Endothelial cell (in vitro differentiated cells): ENCODE measurements at places on chromosomes 11 and 22.

GRCh38 chr11:70742553-70743291 lies 344.4 kb downstream of the CTTN start:
- peak; percentile 26 for DNase-seq

DNA sequence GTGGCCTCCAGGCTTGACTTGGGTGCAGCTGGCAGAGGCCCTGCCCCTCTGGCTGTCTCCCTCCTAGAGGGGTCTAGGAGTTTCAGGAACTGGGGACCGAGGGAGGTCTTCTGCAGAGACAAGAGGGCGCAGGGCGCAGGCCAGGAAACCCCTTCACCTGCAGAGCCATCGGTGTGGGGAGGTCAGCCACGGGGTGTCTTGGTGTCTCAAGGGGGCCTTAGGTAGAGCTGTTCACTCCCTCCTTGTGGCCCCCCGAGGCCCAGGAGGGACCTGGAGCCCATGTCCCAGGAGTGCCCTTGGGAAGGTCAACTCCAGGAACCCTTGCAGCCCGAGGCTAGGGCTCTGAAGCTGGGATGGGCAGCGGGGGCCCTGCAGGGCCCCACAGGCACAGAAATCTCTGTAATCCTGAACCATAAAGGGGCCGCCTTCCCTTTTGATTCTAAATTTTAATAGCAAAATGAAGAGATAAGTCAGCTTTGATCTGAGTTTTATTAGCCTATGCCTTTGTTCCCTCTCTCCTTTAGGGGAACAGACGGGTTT lies 31.4 kb upstream of the TH start:
- no peak for DNase-seq

DNA sequence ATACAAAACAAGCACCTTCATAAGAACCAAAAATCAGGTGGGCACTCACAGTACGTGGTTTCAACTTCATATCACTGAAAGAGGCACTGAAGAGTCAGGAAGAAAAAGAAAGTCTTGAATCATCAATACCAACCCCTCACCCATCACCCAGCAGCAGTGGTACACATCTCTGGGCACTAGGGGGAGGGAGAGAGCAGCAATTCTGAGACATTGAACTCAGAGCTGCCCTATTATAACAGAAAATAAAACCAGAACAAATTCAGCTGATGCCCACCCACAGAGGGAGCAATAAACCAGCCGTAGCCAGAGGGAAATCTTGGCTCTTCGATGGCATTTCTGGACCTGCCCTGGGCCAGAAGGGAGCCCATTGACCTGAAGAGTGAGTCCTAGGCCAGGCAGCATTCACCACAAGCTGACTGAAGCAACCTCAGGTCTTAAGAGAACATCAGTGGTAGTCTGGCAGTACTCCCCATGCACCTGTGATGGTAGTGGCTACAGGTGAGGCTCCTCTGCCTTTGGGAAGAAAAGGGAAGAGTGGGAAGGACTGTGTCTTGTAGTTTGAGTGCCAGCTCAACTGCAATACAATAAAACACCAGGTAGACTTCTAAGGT lies 42.2 kb upstream of the FAM181B start:
- peak; percentile 71 for DNase-seq

DNA sequence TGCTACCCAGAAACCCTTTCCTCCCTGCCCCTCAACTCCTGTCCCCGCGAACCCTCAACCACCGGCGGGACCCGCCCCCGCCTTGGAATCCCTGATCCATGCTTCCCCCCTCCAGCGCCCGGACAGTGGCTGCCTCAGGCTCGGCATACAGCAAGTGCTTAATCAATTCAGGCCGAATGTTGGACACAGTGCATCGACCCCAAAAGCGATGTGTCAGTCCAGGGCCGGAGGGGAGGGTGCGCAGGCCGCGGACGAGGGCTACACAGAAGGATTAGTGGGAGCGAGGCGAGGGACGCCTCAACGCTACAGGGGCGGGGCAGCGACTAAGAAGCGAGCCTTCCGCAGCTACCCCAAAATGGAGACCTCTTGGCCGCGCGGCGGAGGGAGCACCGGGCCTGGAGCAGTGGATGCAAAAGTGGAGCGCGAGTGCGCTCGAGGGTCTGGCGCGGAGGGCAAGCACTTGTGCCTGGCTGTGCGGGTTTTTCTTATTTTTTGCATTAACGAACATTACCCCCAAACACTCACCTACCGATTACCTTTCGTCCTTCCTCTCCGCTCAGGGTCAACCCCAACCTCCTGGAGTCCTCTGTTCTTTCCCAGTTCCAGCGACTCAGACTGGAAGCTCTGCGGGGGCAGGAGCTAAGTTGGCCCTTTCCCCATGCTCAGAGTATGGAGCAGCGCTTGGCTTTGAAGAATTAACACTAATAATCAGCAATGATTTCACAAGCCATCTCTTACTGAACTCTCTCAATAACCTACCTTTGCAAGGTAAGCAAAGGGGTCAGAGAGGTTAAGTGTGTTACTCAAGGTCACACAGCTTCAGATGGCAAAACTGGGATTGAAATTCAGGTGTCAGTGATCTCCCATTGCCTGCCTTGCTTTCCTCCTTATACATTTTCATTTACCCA lies 30.0 kb upstream of the WNT11 start:
- no peak for DNase-seq

- no peak for DNase-seq
Measured at GRCh38 chr11:86955111-86955360, 159 bp downstream of the FZD4 start.

GRCh38 chr11:131841028-131841427 lies 470.6 kb downstream of the NTM start:
- DNase-seq, result no peak

GRCh38 chr11:92830377-92831155 lies 138.9 kb upstream of the MTNR1B start:
- no peak for DNase-seq

- no peak for DNase-seq
Measured at GRCh38 chr11:108160970-108161566, 39.7 kb downstream of the ACAT1 start.

DNA sequence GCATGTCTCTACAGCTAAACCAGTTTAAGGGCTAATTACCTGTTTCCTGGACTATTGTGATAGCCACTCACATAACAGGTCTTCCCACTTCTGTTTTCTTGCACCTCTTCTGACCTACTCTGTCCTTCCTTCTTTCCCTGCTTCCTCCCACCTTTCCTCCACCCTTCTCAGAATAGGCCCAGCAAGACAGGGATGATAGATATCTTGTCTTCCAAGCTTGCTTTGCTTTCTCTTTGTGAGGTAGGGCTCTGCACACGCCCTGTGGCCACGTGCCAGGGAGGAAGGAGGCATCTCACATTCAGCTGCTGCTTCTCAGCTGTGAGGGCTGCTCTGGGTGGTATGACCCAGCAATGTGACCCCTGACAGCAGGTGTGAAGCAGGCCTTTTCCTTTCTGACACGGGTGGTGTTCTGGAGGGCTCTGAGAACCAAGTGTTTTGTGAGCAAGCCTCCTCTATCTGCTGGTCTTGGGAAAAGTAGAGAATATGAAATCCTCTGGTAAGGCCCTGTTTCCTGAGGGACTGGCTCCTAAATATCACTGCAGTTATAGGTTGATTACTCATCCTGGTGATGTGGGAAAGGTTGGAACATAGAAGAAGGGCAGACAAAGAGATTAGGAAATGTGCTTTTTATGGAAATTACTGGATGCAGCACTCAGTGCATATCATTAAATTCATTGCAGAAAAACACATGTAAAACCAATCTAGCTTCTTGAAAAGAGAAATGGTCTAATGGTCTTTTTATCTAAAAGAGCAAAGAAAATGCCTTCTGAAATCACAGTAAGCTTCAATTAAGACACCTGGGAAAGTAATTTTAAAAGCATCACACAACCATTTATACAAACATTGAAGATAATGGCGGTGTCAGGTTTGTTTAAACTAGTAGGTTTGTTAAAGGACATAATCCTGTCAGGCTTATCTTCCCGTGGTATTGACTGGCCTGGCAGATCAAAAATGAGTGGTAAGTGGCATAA lies 8.5 kb downstream of the AMOTL1 start:
- DNase-seq, result no peak

DNA sequence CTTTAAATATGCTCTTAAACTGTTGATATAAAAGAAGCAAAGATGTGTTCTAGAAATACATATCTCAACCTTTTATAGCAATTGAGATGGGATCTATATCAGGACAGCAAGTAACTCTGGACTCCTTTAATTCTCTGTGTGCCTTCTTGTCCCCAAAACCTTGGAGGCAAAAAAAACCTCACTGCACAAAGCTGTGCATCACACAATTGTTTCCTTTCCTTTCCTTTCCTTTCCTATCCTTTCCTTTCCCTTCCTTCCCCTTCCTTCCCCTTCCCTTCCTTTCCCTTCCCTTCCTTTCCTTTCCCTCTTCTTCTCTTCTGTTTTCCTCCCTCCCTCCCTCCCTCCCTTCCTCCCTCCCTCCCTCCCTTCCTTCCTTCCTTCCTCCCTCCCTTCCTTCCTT lies 9.5 kb upstream of the TTC12 start:
- DNase-seq, result no peak

DNA sequence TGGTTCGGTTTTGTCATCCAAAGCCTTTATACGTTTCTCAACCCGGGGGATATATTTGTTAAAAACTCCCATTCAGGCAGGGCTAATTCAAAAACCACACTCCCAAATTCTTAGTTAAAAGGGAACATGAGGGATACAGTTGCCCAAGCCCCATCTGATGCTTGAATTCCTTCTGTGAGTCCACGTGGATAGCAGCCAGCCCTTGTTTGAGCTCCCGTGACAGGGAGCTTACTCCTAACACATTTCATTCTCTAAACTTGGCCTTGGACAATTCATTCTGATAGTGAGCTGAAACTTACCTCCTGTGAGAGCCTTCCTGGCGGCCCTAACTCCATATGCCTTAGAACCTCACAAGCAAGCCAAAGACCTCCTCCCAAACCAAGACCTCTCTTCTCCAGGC lies 357.5 kb downstream of the TENM4 start:
- no peak for DNase-seq

DNA sequence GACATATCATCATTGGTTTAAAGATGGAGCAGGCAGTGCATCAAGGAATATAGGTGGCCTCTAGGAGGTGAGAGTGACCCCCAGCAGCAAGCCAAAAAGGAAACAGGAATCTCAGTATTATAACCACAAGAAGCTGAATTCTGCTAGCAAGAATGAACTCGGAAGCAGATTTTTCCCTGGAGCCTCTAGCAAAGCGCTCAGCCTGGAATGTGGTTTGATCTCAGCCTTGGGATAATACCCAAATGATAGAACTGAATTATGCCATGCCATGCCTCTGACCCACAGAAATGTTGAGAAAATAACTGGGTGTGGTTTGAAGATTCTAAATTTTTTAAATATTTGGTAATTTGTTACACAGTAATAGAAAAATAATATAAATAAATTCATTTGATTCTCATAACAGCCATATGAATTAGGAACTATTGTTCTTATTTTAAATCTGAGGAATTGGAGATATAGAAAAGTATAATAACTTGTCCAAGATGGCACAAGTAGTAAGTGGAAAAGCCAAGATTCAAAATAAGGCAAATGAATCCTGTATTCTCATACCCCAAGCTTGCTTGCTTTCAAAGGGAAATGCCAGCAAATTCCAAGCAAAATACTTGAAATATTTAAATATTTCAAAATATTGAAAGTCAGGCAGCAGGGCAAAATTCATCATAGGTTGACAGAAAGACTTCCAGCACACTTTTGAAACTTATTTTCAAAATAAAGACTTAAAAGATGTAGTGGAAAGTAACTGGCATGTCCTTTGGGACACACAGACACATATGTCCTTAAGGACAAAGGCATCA lies 567.4 kb downstream of the KCNA4 start:
- no peak for DNase-seq

- DNase-seq, result no peak
Measured at GRCh38 chr22:43293655-43294392, 49.3 kb downstream of the SCUBE1 start.

DNA sequence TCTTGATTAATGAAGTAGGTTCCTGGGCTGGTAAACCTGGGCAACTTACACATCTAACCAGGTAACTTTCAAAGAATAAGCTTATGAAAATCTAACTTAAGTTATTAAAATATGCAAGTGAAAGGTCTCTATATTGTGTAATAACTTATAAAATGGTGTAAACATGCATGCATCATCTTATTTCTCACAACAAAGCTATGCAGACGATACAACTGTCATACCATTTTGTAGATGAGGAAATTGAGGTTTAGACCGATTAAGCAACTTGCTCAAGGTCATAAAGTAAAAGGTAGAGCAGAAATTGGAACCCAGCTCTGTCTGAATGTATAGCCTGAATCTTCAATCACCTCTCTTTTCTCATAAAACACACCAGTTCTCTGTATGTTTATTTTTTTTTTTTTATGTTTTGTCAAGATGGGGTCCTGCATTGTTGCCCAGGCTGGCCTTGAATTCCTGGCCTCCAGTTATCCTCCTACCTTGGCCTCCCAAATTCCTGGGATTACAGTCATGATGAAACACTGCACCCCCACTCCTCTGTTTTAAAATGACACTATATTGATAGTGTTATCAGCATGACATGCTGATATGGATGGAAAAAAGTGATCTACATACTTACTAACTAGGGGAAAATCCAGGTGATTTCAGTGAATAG lies 109.6 kb downstream of the SGSM3 start:
- DNase-seq, result no peak

DNA sequence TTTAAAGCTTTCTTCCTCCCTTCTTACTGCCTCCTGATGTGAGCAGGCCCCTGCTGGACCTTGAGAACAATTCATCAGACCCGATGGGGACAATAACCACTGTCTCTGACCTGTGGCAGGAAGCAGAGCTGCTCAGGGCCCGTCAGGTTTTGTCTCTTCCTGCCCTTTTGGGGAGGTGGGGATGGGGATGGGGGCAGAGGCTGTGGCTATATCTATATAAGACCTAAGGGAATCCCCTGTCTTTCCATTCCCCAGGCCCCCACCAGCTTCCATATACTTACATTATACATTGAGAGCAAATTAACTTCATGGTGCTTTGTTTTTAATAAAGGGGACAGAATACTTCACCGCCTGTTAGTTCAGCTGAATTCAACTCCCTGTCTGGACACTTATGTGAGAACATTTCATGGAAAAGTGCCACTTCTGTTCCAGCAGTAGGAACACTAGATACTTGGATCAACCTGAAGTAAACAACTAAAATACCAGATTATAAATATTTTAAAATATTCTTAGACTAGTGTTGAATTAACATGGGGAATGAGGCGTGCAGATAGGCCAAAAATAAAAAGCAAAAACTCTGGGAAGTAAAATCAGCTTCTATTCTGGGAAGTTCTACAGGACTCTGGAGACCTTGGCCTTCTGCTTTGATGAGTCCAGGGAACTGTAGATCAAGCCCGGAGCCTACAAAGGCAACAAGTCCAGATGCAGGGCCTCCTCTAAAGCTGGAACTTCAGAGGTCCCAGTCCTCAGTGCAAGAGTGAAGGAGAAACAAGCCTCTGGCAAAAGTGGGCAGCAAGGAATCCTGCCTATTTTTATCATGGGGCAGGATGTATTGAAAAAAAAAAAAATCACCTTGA lies 11.1 kb downstream of the ZP1 start:
- no peak for DNase-seq

DNA sequence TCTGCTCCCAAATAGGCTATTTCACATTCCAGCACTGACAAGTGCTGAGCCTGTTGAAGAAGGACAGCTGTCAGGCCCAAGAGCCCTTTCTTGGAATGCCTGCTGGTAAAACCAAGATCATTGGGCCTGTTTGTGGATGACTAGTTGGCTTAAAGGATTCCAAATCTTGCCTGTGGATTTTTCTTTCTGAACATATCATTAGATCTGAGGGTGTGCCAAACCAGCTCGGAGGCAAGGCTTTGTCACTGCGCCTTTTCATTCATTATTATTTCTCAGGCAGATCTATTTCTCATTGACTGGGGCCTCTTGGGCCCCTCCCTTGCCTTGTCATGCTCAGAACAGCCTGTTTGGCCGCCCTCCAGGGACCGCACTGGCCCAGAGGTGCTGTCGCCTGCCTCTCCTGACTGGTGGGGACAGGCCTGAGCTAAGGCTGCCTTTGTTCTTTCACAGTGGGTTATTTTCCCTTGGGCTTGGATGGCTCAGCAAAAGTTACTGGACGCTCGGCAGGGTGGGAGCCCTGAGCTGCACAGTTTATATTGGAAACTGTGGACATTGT lies 222.7 kb upstream of the SESN3 start:
- no peak for DNase-seq
